ENCODE measurements at places on chromosomes 5 and 9.

DNA sequence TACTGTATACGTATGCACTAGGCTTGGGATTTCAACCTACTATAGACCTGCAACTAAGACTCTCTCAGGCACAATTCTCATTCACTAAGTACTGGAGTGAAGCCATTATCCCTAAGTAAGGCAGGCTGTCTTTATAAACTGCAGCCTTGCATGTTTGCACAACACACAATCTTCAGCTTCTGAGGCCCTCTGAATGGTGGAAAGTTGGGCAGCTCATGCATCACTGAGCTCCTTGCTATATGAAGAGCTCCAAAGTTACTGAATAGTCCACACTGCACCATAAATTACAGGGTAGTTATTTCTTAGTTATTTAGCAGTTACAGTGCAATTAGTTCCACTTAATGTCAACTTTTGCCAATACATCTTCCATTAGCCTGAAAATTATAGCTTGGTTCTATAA lies 384.6 kb downstream of the BRINP1 start:
- no peak for DNase-seq

- no peak for DNase-seq
These were observed 34.8 kb upstream of the ANXA1 start for GRCh38 chr9:73116880-73117279.

GRCh38 chr9:109556061-109556460 lies 58.0 kb upstream of the PTPN3 start:
- DNase-seq, result no peak

DNA sequence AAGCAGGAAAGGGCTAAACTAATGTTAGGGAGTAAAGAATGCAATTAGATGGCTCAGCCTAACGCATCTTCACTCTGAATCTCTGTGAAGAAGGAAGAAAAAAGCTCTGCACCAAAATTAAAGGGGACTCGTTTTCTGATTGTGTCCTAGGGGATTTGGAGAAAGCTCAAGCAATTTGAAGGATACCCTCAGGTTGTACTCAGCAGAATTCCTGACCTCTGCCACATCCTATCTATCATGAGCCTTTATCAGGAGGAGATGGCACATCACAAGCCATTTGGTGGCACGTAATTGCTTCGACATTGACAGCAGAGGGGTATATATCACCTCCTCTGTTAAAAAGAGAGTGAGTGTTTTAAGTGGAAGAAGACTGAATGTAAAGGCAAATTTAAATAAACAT lies 32.2 kb upstream of the EBF1 start:
- no peak for DNase-seq

GRCh38 chr9:122332644-122333043 lies 38.2 kb upstream of the PTGS1 start:
- DNase-seq, result no peak
